Progenitor cell of endocrine pancreas (in vitro differentiated cells): ENCODE measurements at places on chromosomes 2 and 18.

DNA sequence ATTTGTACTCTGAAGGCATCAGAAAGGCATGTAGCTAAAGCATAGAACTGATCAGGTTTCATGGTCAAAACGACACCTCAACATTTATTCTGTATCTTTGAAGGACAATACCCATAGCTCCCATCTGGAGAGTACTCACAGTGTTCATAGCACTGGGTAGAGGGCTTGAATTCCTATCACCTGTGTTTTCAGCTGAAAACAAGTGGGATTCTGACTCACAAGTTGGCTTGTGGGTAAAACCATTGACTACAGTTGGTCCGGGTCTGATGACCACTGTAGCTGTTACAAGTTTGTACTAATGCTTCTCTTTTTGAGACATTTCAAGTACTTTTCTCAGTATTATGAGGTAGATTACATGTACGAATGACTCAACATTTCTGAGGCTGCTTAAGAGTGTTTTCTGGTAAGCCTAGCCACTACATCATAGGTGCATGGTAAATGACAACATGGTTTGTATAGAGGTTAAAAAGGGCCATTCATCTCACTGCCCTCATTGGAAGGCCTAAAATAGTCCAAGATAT, 68.6 kb upstream of the PELI1 start:
- DNase-seq, result no peak

GRCh38 chr18:13194239-13194638, 24.3 kb upstream of the LDLRAD4 start:
- no peak for DNase-seq

DNA sequence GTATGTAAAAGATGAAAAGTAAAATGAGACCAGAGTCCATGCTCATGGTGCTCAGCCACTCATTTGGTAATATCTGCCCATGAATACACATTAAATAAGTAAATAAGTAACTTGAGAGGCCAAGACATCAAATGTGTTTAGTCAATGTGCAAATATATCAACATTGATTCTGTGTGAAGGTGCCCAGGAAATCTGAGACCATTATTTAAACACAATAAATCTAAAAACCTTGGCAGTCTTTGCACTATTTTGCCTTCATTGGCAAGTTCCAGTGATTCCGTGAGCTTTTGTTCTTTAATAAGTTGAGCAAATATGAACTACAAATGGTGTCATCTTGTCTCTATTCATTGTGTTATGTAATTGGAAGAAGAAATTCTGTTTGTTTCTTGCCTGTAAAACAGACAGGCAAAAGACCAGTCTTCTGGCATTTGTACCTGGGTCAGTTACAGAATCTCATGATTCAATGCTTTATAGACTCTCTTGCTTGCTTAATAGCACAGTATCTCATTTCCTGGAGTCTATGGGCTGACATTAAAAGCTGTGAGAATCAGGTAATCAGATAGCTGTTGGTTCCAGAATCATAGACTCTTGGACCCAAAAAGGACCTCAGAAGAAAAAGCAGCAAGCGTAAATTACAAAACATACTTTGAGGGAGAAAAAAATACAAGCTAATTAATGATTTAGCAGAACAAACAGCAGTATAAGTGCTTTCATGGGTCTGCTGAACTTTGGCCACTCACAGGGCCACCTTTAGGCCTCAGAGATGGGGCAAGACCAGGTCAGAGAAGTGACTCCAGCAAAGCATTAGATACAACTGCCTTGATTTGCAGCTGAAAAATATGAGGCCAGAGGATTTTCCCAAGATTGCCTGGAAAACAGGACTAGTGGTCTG, 20.0 kb upstream of the SERPINB3 start:
- DNase-seq, result no peak

DNA sequence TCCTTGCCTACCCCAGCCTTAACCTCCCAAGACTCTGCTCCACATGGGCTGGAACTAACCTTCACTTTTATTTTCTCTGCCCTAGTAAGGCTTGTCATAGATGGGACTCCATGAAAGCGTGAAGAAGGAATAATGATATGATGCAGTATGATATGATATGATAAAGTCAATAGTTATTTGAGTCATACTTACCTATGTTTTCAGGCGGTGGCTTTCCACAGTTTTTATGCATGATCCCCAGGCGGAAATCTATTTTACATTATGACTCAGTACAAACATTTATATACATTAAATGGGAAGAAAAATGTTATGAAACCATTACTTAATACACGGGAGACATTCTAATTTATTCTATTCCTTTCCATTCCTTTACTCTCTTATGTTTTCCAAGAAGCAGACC, 5.6 kb downstream of the ACMSD start:
- DNase-seq, result no peak

DNA sequence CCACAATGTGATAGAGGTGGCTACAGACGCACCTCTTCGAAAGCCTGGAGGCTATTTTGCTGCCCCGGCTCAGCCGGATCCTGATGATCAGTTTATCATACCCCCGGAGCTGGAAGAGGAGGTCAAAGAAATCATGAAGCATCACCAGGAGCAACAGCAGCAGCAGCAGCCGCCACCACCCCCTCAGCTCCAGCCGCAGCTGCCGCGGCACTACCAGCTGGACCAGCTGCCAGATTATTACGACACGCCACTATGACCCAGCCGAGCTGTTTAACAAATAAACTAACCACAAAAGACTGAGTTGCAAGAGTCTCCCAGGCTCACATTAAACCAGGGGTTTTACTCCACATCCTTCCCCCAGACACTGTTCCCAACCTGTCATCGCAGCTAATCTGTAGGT, 263.8 kb downstream of the PHLPP1 start:
- DNase-seq, result no peak

DNA sequence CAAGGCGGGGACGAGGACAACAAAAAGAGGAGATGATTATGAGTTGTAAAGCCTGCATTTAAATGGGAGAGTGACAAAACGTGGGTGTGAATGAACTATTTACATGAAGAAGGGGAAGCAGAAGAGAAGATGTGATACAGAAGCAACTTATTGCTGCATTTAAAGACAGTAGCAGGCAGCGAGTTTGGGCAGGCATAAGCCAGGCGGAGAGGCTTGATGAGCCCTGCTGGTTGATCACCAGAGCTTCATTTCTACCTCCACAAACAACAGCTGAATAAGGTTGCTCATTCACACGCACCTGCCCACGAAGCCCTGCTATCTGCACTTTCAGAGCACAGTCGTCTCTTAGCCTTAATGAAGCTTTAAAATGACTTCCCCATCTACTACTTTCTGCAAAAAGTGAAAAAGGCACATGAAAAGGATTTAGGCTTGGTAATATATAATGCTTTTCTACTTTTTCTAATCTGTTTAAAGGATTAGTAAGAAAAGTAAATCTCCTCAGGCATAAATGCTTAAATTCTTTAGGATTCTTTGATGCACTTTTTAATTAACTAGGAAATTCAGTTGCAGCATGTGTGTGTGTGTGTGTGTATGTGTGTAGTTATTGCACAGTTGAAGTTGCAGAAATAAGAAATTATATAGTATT, 3.1 kb downstream of the SLC38A11 start:
- no peak for DNase-seq

- DNase-seq, result no peak
Measured at GRCh38 chr2:168203762-168204693, 43.4 kb downstream of the STK39 start.

- no peak for DNase-seq
Measured at GRCh38 chr2:124254621-124255020, 229.5 kb downstream of the CNTNAP5 start.

GRCh38 chr2:172013396-172013795, 13.6 kb downstream of the METAP1D start:
- no peak for DNase-seq

GRCh38 chr2:144643537-144644336, 123.8 kb upstream of the ZEB2 start:
- no peak for DNase-seq

DNA sequence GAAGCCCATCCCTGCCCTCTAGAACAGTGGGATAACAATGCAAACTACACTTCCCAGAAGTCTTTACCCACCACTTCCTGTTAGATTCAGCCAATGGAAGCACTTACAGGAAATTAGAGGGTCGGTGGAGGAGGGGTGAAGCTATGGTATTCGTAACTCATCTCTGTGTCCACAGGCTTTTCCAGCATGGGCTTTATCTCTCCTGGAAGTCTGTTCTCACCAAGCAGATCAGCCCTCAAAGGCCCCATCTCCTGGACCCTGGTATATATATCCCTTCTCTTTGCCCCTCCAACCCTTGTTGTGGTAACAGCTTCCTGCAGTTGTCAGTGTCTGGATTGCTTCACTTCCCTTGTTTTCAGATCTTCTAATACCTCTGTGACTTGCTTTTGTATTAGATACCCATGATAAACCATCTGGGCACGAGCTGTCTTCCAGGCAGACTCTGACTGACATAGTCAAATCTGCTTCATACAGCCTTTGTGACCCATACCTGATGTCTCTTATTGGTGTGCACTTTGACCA, 475.0 kb upstream of the POU3F3 start:
- no peak for DNase-seq

DNA sequence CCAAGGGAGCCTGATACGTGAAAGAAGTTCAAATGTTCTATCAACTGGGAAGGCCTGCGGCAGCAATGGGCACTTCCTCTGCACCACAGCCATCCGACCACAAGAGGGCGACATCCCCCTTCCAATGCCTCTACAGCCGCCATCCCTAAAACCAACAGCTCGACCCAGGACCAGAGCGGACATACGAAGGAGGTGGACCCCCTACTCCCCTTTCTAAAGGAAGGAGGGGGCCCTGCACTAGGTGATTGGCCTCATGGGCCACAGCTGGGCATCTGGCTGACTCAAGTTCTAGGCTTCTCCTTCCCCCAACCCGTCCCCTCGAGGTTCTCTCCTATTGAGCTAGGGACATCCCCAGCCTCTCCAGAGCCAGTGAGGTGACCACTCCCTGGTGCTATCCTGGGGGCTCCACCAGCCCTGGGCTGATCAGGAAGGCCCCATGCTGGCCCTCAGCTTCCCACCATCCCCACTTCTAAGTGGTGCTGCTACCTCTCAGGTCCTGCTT, 217.2 kb downstream of the TNS1 start:
- DNase-seq, result peak; percentile 78

GRCh38 chr2:110866045-110866444, 133.7 kb downstream of the ACOXL start:
- DNase-seq, result no peak

- DNase-seq, result no peak
Measured at GRCh38 chr2:15160201-15160991, 400.7 kb downstream of the NBAS start.

GRCh38 chr18:68833756-68834155, 35.9 kb downstream of the CCDC102B start:
- DNase-seq, result no peak

DNA sequence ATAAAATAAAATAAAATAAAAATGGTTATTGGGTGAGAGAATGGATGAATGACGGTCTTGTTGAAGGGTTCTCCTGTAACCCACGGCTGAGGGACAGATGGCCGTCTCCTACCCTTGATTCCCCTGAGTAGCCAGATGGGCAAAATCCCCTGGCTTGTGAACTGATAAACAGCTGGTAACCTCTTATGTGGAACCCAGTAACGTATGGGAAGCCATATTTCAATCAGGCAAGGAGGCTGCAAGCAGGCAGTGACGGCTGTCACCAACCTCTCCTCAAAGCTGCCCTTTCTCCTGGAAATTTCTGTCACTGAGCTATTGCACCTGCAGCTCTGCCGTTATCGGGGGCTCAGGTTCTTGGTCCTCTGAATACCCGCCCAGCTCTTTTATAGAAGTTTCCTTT, 165.3 kb upstream of the SMAD2 start:
- DNase-seq, result no peak

DNA sequence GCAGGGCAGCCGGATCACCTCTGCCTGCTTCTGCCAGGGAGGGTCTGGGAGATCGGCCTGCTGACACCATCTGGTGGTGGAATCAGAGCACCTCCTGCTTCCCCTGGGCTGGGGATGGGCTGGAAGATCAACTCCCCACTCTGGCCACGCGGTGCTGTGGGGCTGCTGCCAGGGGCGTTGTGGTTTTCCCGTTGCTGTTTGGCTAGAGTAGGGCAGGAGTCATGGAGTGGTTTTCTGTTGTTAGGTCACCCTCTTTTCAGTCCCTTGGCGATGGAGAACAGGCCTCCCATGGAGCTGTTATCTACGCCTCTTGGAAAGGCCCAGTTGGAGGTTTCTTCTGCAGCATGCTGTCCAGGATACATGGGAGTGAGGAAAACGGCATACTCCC, 15.2 kb downstream of the BCL2L11 start:
- no peak for DNase-seq

DNA sequence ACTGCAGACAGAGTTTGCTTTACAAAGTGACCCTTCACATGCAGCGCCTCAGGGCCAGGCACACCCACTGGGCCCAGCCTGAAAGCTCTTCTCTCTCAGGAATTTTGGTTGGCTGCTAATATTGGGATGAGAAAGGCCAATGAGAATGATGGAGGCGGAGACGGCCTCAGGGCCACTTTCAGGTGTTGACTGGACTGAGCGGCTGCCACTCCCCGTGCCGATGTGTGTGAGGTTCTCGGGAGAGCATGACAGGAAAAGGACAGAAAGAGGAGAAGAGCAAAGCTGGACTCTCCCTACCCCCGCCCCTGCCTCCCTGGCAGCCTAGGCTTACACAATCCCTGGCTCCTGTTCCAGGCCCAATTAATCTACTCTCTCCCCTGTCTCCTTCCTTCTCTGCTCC, 155.7 kb downstream of the CELF4 start:
- DNase-seq, result no peak

DNA sequence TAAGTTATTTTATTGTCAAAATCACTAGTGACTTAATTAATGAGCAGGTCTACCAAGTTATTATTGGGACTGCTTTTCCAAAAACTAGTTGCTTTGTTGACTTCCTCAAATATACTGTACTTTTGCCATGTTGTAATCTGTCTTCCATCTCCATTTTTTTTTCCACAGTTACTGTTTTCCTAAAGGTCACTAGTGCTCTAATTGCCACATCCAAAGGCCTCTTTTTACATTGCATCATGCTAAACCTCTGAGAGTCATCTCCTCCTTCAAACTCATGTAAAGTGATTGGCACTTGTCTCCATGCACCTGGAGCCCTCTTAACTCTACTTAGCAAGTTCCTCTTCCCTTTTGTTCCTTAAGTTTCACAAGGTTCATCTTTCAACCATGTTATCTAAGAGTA, 11.8 kb downstream of the PMAIP1 start:
- no peak for DNase-seq

GRCh38 chr2:206935991-206936842, 3.1 kb upstream of the CPO start:
- no peak for DNase-seq

DNA sequence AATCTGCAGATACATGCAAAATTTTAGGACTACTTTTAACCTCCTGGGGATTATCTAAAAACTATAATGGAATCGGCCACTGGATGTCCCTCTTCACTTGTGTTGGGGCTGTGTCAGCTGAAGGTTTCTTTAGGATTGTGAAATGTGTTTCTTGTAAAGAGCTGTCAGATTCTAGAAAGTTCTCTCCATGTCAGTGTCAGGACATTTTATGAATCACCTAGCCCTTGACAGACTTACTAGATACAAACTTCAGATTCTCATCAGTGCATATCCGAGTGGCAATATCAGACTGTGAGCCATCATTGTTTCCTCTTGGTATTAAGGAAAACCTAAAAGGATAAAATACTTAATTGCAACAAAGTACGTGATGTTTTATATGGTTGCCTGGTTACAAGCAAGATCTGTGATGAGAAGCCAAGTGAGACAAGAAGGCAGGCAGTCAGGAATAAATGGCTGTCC, 107.3 kb downstream of the CPS1 start:
- DNase-seq, result no peak

- DNase-seq, result no peak
Measured at GRCh38 chr2:241478166-241478565, 30.2 kb downstream of the STK25 start.

- DNase-seq, result no peak
Measured at GRCh38 chr2:212638694-212639093, 100.1 kb upstream of the ERBB4 start.
